ENCODE measurements at places on chromosomes 6 and 20.

GRCh38 chr20:37845241-37845681 is 57.7 kb upstream of the VSTM2L start:
- DNase-seq: no peak

- DNase-seq: no peak
Measured at GRCh38 chr6:100626721-100627120, 162.0 kb upstream of the SIM1 start.

- DNase-seq: no peak
Measured at GRCh38 chr20:23868321-23868720, 11.2 kb downstream of the CST5 start.

DNA sequence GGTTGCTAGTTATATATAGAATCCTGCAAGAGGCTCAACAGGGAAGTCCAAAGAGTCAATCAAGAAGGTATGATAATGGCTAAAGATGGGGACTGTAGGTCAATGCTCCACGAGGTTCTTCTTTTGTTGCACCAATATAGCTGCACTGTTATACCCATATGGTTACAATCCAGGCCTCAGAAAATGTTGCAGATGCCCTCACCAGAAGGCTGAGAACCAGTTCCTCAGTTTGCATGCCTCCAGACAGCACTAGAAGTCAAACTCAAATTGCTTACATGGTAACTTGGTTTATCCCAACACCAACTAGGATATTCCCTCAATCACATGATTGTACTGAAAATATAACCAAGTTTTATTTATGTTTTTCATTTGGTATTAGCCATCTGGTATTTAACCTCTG is 12.1 kb downstream of the EEF1A1 start:
- DNase-seq: no peak

DNA sequence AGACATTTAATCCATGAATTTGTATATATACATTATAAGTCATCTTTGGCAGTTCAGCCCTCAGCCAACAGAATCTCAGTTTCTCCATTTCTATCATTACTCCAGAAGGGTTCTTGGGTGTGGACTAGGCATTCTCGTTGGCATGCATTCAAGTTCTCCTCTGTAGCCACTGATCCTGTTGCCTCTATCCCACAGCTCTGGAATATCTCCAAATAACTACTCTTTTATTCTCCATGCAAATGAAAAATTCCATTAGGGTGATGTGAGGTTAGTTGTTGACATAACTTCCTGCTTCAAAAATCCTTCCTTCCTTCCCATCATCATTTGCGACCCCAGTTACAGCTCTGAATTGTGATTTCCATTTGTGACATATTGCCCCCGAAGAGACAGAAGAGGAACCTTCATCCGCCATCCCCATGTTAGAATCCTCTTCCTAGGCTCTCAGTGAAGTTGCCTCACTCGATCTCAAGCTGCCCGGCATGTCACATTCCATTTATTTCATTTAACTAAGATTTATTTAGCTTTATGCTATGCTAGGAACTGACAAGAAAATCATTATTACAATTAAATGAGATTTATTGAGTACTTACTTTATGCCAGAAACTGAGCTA is 93.7 kb upstream of the EDN1 start:
- DNase-seq: no peak

GRCh38 chr6:122778985-122779661 is 393 bp upstream of the FABP7 start:
- no peak for DNase-seq

DNA sequence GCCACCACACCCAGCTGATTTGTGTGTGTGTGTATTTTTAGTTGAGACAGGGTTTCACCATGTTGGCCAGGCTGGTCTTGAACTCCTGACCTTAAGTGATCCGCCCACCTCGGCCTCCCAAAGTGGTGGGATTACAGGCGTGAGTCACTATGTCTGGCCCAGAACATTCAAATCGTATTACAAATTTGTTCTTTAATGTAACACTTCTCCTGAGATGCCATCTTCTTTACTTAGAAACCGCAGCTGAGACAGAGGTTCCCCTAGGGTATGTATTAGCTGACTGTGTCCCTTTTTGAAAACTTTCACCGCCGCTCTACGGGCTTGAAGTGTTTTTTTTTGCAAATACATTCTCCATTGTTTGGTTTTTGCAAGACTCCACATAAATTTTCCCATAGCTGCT is 62.6 kb downstream of the TOX2 start:
- DNase-seq: no peak

DNA sequence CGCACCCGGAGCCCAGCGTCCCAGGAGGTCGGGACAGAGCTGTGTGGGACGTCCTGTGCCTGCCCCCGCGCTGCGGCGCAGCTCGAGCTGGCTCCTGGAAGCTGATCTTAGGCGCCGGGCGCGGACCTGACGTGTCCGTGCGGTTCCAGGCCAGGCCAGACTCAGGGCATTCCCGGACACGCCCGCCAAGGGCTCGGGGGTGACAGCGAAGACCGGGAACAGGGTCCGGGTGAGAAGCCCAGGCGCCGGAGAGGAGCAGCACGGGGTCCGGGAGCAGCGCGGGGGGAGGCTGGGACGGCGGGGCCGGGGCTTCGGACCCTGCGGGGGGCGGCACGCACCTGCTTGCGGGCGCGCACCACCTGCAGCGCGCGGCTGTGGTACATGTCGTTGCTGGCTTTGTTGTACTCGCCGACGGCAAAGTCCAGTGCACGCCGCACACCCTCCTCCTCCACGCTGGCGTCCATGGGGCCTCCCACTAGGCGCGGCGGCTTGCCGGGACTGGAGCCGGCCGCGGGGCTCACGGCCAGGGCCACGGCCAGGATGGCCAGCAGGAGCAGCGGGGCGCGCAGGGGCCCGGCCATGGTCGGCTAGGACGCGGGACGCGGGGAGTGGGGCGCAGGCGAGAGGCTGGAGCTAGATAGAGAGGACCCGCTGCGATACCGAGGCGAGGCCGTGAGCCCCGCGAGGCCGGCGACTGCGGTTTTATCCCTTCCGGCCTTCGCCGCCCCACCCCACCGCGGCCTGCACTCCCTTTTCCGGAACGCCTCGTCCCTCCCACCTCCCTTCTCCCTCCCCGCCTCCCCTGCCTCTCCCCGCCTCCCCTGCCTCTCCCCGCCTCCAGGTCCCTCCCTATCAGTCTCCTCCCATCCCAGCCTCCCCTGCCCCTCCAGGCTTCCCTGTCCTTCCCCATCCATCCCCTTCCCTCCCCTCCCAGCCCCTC is at the start of gene CST3:
Gene CST3, minus strand, starts transcription at position 674 of the 940 bp plus-strand sequence. Its CDS starts 93 bp downstream, at position 581.
- DNase-seq: no peak

- DNase-seq: no peak
Measured at GRCh38 chr20:2101057-2101864, at the start of gene STK35. TSS of gene STK35 (plus strand) at chr20:2101827. CDS start at chr20:2101882, 55 bp downstream.

DNA sequence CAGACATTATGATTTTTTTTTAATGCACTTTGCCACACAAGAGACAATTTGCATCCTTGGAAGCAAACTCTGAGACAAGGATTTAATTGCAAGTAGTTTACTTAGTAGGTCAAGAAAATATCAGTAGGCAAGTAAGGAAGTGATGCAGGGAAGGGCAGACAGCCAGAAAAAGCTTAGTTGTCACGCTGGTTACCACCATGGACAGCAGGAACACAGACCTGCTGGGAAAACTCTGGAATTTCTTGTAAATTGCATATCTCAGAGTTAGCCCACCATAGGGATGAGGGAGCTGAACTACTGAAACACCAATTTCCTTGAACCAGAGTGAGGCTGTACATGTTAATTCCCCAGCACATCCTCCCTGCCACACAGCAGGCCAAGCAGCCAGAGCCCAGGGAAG is 92.7 kb downstream of the L3MBTL3 start:
- no peak for DNase-seq

DNA sequence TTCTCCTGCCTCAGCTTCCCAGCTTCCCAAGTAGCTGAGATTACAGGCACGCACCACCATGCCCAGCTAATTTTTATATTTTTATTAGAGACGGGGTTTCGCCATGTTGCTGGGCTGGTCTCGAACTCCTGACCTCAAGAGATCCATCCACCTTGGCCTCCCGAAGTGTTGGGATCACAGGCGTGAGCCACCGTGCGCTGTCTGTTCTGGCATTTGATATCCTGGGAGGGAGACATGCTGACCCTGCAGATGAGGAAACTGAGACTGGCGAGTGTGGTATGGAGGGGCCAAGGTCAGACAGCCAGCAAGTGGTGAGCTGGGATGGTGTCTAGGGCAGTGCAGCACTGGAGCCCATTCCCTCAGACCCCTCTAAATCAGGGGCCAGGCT is 44.6 kb downstream of the SRC start:
- DNase-seq: no peak

- DNase-seq: no peak
Measured at GRCh38 chr20:2280082-2280481, 15.7 kb upstream of the TGM3 start.

DNA sequence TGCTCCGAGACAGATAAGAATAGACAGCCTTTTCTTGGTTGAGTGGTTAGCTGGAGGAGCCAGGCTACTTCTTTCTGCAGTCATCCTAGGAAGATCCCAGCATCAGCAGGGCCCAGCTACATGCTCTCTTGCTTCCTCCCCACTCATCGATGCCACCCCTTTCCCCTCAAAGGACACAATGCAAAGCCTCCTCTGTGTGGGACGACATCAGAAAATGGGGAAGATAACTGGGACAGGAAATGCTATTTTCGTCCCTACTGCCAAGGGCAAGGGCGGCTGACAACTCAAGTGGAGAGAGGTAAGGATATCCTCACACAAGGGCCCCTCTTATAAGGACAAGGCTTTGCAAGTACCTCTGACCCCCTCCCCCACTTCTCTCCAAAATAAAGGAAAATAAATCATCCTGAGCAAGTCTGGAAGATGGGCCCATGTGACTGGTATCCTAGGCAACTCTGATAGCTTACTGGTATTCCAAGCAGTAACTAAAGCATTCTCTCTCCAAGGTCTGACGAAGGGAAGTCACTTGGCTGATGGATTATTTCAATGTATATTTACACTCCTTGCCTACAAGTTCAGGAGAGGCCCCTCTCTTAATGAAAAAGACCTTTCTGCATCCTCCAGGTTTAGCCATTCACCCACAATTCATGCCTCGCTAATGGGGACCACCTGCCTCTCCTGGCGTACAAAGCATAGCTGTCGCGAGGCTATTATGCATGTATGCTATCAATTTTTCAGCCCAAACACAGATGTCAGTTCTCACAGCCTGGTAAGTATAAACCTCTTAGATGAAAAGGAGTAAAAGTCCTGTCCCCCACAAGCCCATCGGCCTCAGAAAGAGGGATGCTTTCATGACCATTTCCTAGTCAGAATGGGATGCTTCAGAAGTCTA is 11.3 kb downstream of the ELMO2 start:
- no peak for DNase-seq

- no peak for DNase-seq
Measured at GRCh38 chr6:138494312-138494711, 5.0 kb downstream of the NHSL1 start.

GRCh38 chr20:62827311-62828038 is 10.6 kb downstream of the COL9A3 start:
- no peak for DNase-seq
